Muscle of arm (tissue), 14 donors: ENCODE measurements at places on chromosomes 6 and 20. TPM values are rescaled to one million over a fixed set of nuclear protein-coding genes. Genes with fewer than 3 reads are reported as not detected.

Gene ZDHHC14
- 5.6 TPM for polyA plus RNA-seq

Gene CCM2L
- polyA plus RNA-seq, result 6.5 TPM

Gene ULBP2
- 0.24 TPM for polyA plus RNA-seq

GRCh38 chr6:39411465-39411864, 89.0 kb upstream of the KCNK16 start:
- DNase-seq, result no peak

DNA sequence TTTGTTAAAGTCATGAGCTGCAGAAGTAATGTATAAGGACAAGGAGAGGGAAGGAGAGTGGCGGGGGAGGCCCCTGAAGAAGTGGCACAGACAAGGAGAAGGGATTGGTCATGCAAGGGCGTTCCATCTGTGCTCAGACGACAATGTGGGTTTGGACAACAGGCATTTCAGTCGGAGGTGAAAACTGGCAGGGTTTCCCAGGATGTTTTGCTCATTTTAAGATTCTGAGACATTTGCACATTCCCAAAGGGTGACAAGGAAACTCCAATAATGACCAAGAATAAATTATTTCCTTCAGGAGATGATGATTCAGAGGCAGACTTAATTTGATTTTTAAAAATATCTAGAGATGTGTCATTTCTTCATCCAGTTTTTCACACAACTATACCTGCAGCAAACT, 181.8 kb downstream of the HIVEP2 start:
- DNase-seq, result no peak

DNA sequence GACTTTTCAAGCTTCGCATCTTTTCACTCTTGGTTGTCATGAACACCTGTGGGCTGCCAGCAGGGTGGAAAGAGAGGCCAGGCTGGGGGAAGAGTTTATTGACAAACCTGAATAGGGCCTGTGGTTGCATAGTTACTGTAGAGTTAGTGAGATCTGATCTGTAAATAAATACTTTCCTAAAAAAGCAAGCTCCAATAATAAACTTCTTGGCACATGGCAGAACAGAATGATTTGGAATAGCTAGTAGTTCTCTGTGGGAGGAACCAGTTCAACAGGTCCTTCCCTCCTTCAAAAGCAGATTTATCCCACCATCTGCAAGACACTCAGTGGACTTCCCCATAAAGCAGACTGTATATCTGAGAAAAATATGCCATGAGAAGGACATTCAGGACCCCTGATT, 445.0 kb downstream of the HACE1 start:
- no peak for DNase-seq
